Stimulated activated effector memory CD8-positive, alpha-beta T cell treated with anti-CD3 and anti-CD28 coated beads, Interleukin-12 subunit alpha, Interleukin-12 subunit beta, amount 100 ng/mL, for 72 hours (primary cell): ENCODE measurements at places on chromosomes 1 and 21.
A peak's percentile ranks its signal among the peaks of the same experiment; 100 is the strongest.

GRCh38 chr1:181918880-181919525 is 142.5 kb downstream of the ZNF648 start:
- DNase-seq, result no peak

- no peak for DNase-seq
Measured at GRCh38 chr1:212234431-212235395, 50.5 kb upstream of the PPP2R5A start.

DNA sequence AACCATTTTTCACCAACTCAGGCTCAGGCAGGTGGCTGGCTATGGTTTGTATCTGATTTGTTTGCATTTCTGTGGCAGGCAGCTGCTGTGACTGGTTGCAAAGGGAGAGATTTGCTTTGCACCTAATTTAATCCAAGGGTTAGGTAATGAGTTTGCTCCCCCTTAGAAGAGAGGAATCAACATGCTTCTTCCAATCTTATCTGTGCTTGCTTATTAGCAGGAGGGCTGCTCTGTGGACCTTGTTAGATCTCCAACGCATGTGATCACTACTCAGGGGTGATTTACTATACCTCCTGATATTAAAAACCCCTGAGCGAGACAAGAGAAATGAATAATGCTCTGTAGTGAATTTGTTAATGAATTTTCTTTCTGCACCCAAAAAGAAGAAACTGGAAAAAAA is 20.5 kb downstream of the OLFML3 start:
- DNase-seq, result no peak

DNA sequence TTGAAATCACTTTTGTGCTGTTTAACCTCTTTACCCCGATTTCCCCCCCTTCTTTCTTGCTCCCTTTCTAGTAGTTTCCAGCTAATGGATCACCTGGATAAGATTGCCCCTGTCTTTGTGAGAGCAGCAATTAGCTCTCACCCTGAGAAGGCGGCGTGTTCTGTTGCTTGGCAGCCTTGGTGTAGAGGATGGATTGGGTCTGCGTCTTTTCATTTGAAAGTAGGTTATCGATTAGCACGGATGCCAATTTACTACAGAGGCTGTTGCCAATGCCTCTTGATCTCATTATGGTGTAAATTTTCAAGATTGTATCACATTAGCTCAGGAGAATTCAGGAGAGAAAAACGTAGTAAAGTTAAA is 26.4 kb downstream of the KIF26B start:
- no peak for DNase-seq

GRCh38 chr1:177065430-177065829 is 99.1 kb downstream of the ASTN1 start:
- DNase-seq, result no peak

GRCh38 chr1:53392460-53392859 is 64.6 kb upstream of the LRP8 start:
- no peak for DNase-seq

DNA sequence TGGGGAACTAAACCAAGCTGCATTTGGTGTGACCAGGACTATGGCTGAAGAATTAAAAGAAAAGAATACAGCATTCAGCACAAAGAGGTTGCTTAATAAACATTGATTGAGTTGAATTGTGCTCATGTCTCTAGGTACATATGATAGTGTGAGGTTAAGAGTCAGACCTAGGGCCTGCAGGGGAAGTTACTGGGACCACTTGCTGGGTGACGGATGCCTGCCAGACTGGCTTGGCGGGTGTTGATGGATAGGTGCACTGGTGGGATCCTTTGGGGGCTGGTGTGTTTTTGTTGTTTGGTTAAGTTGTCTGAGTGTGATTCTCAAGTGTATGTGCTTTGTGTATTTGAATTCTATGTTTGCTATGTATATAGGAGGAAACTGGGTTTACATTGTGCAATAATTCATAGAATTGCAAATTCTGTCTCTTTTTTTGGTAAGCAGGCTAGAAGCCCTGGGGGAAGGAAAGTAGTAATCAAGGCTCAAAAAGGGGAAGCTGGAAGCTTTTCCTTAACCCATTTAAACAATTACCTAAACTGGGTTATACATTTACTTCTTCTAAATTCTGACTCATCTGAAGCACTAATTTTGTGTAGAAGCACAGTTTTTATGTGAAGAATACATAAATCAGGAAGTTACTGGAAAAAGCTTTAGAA is 1.8 kb downstream of the CD101 start:
- no peak for DNase-seq

DNA sequence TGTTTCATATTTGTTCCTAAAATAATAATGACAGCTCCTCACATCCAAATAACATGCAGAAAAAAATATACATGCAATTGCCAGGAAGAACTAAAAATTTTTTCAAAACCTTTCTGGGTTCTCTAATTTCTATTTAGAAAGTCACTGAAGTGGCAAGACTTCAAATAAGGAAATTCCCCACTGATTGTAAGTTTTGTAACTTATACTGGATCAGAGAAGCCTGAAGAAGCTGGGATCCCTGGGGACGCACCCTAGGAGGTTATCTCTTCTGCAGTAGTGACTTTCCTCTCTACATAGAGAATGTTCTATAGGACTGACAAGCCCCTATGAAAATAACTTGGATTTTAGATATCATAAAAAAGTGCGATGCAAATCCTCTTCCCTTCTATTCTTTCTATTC is 182.6 kb downstream of the MRPL39 start:
- no peak for DNase-seq

DNA sequence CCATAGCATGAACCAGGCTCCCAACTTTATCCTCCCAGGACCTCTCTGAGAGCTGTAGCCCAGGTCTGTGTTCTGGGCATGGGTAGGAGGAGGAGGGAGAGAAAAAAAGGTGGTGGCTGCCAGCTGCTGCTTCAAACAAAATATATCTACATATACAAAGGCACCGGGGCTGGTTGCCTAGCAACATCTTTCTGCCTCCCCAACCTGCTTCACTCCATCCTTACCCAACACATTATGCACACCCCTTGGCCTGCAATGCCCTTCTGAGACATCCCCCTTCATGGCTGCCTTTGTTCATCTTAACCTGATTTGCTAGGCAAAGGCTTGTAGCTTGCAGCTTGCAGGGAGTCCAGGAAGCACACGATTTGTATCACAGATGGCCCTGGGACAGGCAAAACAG is 27.2 kb upstream of the ATP1A1 start:
- DNase-seq, result no peak

DNA sequence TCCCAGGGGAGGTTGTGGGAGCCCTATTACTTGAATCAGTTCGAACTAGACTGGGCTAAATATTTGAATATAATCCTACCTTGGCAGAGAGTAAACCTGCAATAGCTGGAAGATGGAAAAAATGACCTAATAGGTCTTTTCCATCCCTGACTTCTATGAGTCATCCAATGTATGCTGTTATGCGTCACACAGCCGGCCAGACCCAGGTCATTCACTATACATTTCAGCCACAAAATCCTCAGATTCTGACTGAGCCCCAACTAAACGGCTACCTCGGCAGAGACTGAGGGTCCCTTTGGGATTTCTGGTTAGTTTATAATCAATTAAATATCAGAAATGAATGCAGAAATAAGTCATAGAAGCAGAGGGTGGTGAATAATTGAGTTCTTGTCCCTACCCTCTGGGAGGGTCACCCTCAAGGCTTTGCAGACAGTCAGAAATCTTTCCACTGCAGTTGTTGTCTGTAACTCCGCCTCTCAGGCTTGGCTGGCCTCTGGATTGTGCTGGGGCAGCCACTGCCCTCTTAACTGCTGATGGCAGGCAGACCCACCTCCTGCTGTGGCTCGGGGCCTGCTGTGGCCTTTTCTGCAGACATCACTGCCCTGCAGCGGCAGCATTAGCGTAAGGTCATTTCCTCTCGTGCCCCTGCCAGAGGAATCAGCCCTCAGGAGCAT is 240.5 kb downstream of the TGFB2 start:
- DNase-seq, result no peak

DNA sequence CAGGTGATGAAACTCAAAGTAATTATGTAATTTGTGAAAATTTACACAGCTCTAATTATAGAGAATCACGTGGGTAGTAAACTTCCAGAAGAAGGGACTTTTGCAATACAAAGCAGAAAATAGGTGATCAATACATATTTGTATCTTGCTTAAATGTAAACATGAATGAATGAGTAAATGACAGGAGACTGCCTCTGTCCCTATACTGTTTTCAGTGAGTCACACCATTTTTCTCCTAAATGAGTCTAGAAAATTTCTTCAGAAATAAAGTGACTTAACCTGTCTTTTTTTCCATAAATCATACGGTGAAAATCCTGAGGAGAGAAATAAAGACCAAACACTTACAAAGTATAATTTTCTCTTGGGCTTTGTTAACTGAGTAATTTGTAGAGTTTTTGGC is 11.9 kb downstream of the RAP1A start:
- no peak for DNase-seq

GRCh38 chr1:32242341-32242851 is 4.6 kb upstream of the FAM167B start:
- DNase-seq, result no peak

DNA sequence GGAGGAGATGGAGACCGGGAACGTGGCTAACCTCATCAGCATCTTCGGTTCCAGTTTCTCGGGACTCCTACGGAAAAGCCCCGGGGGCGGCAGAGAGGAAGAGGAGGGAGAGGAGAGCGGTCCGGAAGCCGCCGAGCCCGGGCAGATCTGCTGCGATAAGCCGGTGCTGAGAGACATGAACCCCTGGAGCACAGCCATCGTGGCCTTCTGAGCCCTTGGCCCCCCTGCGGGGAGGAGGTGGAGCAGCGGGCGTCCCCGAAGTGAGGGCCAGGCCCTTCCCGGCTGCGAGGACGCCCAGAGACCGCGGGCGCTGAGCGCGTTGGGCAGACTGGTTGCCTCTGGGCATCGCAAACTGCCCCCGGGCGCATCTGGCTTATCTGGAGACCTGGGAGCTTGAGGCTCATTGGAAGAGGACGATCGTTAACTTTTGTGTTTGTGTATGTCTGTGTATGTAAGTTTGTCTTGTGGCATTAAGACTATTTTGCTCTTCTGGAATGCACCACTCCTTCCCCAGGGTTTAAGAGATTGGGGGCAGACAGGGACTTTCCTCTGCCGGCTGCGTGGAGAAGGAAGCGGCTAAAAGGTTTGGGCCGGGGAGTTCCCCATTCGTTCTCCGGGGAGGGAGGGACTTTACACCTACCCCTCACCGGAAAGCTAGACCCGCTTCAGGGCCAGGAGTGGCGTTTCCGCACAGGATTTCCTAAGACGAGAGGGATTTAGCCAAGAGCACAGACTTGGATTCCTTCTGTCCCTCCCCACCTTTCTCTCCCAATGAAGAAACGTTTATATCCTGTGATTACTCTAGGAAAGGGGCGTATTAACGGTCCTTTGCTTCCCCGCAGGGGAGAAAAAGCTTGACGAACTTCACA is 1.4 kb downstream of the IER5 start:
- peak; percentile 86 for DNase-seq

DNA sequence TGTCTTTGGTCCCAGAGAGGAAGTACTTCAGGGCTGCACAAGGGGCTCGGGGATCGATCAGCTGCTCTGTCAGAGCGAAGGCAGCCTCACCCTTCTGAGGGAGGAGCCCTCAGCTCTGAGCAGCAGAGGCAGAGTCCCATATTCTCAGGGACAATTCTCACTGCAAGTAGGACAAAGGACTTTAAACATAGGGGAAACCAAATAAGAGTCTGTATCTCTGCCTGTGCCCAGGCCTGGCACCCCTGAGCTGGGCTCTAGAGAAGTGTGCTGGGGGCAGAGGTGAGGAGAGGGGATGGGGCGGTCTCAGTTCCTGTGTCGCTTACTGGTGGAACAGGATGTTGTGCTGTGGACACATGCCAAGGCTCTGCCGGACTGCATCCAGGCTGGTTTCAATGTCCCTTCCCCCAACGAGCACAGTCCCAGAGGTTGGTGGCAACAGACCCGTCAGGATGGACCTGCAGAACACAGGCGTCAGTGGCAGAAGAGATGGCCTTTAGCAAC is 76.6 kb downstream of the ABCA4 start:
- no peak for DNase-seq

GRCh38 chr1:33300673-33301072 is 20.2 kb downstream of the A3GALT2 start:
- DNase-seq, result no peak

DNA sequence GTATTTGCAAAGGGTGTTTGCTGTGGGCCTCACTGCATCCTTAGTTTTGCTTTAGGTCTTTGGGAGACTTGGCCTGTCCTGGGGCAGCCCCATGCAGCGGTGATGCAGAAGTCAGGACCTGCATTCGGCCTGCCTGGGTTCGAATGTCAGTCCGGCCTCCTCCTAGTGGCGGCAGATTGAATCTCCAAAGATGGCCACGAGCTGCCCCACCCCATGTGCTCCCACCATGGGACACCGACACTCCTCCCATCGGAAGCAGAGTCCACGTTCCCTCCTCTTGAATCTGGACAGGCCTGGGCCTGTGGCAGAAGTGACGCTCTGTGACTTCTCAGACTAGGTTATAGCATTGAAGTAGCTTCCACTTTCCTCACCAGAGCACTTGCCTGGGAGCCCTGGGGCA is 16.3 kb upstream of the NPPB start:
- no peak for DNase-seq

- no peak for DNase-seq
Measured at GRCh38 chr1:21906173-21907078, 30.7 kb downstream of the HSPG2 start.

- DNase-seq, result no peak
Measured at GRCh38 chr21:35850029-35850428, 210.3 kb downstream of the SETD4 start.

GRCh38 chr1:175192111-175192629 is 406 bp downstream of the KIAA0040 start:
- no peak for DNase-seq

- DNase-seq, result no peak
Measured at GRCh38 chr1:186330758-186331157, 44.3 kb downstream of the TPR start.

- DNase-seq, result no peak
Measured at GRCh38 chr1:209617047-209617673, 33.6 kb downstream of the CAMK1G start.

DNA sequence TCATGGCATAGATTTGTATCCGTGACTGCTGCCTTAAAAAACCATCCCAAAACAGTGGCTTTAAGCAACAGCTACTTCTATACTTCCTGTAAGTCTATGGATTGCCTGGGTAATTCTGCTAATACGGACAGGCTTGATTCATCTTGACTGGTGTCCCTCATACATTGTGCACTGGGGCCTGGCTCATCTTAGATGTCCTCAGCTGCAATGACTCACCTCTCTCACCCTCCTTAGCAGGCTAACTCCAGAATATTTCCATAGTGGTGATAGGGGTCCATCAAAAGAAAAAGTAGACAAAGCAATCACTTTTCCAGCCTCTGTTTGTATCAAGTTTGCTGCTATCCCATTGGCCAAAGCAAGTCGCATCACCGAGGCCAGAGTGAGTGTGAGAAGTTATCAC is 409.1 kb upstream of the KAZN start:
- no peak for DNase-seq

- no peak for DNase-seq
Measured at GRCh38 chr1:181356505-181357340, 126.6 kb upstream of the CACNA1E start.

GRCh38 chr1:117210831-117211261 is at the start of gene VTCN1:
TSS of gene VTCN1 (minus strand) at chr1:117210927. CDS start at chr1:117210855, 72 bp downstream.
- DNase-seq, result no peak

- DNase-seq, result no peak
Measured at GRCh38 chr1:225999912-226000337, 782 bp upstream of the SDE2 start.
